Left renal cortex interstitium (tissue), 4 donors: ENCODE measurements at places on chromosomes 11 and 22. TPM values are rescaled to one million over a fixed set of nuclear protein-coding genes. Genes with fewer than 3 reads are reported as not detected.

The F2 gene
- polyA plus RNA-seq: 0.39 TPM

The TMPRSS4 gene
- 39.6 TPM for polyA plus RNA-seq

The EWSR1 gene
- polyA plus RNA-seq: 292 TPM

The OR51A2 gene
- polyA plus RNA-seq: not detected

The MOGAT2 gene
- 1.6 TPM for polyA plus RNA-seq

The SERGEF gene
- 19.9 TPM for polyA plus RNA-seq

The PVALB gene
- 5.1 TPM for polyA plus RNA-seq

The KCNQ1 gene
- 10.4 TPM for polyA plus RNA-seq

The SHANK3 gene
- polyA plus RNA-seq: 11.9 TPM

The SLC25A18 gene
- 1.2 TPM for polyA plus RNA-seq

The JAML gene
- 3.2 TPM for polyA plus RNA-seq

The GLYATL1B gene
- 0.34 TPM for polyA plus RNA-seq

The OR51E2 gene
- polyA plus RNA-seq: 0.65 TPM

The XKR3 gene
- polyA plus RNA-seq: not detected

The MMP13 gene
- not detected for polyA plus RNA-seq

The STARD10 gene
- 70.6 TPM for polyA plus RNA-seq

The CTSF gene
- polyA plus RNA-seq: 99.3 TPM

The LMNTD2 gene
- polyA plus RNA-seq: 3.7 TPM

The SMIM35 gene
- polyA plus RNA-seq: 0.05 TPM

The CCND1 gene
- 116 TPM for polyA plus RNA-seq

The CLP1 gene
- polyA plus RNA-seq: 17.8 TPM

The NDUFS8 gene
- polyA plus RNA-seq: 137 TPM

The NAALAD2 gene
- 28.9 TPM for polyA plus RNA-seq

The DTX4 gene
- polyA plus RNA-seq: 44.0 TPM

The YWHAH gene
- 108 TPM for polyA plus RNA-seq

The KDELR3 gene
- polyA plus RNA-seq: 11.5 TPM

The P2RX6 gene
- polyA plus RNA-seq: 0.92 TPM
